Left kidney (tissue), 8 donors: ENCODE measurements at places on chromosomes 5 and 9.

- no peak for DNase-seq
These were observed 44.9 kb upstream of the HCN1 start for GRCh38 chr5:45741110-45741509.

- DNase-seq, result no peak
These were observed 8.4 kb downstream of the IRX2 start for GRCh38 chr5:2742921-2743679.

DNA sequence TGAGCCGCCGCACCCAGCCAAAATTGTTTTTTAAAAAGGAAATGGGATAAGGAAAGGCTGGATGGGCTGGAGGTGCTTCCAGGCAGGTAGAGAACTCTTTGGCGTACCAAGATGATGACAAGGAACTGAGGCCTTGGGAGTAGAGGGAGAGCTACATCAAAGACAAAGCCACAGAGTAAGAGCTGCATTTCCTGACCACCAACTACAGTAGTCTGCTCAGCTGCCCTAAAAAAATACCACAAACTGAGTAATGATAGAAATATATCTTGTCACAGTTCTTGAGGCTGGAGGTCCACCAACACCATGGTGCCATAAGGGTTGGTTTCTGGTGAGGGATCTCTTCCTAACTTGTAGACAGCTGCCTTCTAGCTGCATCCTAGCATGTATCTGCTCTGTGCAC, 8.2 kb downstream of the OR1K1 start:
- no peak for DNase-seq

- no peak for DNase-seq
These were observed 157.0 kb upstream of the TRPC7 start for GRCh38 chr5:136522217-136522956.

- DNase-seq, result no peak
These were observed 408.0 kb downstream of the CTNND2 start for GRCh38 chr5:11496137-11496719.

DNA sequence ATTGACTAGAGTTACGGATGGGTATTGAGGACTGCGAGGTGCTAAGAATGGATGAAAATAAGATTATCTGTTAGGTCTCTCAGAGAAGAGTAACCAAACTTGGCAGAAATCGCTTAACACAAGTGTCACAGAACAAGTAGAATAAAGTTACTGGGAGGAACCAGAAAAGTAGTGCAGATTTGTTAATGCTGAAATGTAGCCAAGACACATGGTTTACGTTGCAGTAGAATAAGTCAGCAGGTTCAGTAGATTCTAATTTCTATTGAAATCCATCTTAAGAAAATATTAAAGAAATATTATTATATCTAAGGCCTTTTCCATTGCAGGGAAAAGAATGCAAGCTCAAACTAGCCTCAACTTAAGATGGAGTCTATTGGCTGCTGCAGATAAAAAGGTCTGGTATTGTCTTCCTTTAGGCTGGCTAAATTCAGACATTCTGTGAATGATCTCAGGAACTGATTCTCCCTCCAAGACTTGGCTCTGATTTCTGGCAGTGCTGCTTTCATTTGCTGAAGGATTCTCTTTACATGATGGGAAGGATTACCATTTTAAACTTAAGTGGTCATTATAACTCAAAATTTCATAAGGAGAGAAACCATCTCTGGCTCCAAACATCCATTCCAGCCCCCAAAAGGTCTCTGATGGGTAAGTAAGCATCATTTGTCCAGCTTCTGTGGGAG, 314.9 kb downstream of the MARCHF11 start:
- no peak for DNase-seq

GRCh38 chr9:123960366-123960765, 30.4 kb upstream of the DENND1A start:
- DNase-seq, result no peak

- no peak for DNase-seq
These were observed 75.0 kb upstream of the TRIO start for GRCh38 chr5:14068136-14068535.

DNA sequence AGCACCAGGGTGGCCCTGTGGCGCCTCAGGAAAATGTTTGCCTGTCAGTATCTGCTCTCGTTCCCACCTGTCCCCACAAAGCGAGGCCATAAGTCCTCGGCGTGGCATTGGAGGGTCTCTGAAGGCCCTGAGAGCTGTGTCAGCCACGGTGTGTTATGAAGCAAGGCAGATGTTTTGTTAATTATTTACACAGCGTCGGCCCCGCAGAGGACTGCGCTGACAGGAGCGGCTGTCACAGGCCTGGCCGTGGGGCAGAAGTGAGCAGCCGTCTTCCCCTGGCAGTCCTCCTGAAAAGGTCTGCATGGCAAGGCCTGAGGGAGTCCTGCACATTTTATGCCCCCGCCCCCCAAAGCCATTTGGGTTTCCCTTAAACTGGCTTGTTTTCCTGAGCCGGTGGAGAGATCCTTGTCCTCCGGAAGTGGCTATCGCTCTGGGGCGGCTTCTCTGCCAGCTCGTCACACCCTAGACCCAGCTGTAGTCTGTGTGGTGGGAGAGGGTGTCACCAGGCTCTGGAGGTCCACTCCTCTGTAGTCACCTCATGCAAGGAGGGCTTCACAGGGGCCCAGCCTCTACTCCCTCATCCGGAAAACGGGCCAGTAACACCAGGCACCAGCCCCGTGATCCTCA, 6.2 kb downstream of the NEK6 start:
- DNase-seq, result no peak

DNA sequence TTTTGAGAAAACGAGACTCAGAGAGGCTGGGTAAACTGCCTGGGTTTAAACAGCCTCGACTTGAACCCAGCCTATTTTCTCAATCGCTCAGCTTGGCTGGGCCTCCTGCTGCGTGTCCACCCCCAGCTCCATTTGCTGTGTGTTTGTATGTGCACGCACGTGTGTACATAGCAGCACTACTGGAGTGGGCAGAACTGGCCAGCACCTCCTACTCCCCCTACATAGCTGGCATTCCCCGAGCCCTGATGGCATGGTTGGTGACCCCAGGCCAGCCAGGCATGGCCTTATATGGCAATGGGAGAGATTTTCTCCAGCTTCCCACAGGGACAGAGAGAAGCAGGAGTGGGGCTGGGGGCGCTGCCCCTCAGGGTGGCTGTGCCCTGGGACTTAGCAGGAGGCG, 4.1 kb downstream of the AIF1L start:
- DNase-seq, result peak; percentile 83

- DNase-seq, result no peak
These were observed 20.7 kb downstream of the CDC37L1 start for GRCh38 chr9:4700091-4700490.

- no peak for DNase-seq
These were observed 526 bp downstream of the CLIC3 start for GRCh38 chr9:136995772-136996311.

- DNase-seq, result no peak
These were observed 165.3 kb upstream of the SLC27A6 start for GRCh38 chr5:128799945-128800344.

GRCh38 chr5:137938751-137939143, 49.5 kb downstream of the PKD2L2 start:
- no peak for DNase-seq

DNA sequence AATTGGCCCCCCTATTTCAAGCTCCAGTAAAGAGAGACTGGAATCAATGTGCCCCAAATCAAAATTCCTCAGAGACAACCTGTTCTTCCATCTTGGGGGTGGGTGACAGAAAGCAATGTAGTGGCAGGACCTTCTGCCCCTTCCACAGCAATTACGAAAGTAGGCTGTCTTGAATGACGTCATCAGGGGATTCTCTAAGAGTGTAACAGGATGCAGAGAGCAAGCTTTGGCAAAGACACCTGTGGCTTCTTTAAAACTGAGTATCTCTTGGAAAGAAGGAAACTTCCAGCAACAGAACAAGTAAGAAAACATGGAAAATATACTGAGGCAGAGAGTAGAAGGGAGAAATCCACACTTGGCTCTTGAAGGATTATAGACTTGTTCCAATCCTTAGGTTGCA, 247.6 kb upstream of the PDE4D start:
- DNase-seq, result no peak

- DNase-seq, result no peak
These were observed 32.2 kb downstream of the HRH2 start for GRCh38 chr5:175690025-175690424.
